ENCODE measurements at places on chromosomes 2 and 18.

GRCh38 chr2:88416016-88416663, 36.4 kb downstream of the FOXI3 start:
- no peak for DNase-seq

DNA sequence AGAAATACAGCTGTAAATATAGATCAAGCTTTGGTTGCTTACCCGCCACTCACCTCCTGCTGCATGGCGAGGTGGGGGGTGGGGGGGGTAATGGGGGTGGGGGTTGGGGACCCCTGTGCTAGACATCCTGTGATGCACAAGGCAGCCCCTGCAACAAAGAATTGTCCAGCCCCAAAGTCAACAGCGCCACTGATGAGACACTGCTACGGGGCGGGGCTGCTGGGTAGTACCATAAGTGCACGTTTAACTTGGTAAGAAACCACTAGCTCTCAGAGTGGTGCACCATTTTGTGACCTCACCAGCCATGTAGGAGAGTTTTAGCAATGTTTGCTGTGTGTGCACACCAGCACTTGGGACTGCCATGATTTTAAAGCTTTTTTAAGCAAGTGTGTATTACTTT, 40.3 kb downstream of the SNORC start:
- no peak for DNase-seq

GRCh38 chr2:121335294-121336290, 50.6 kb upstream of the TFCP2L1 start:
- no peak for DNase-seq

- DNase-seq, result no peak
Measured at GRCh38 chr18:77057006-77057395, 75.6 kb downstream of the MBP start.

GRCh38 chr2:180443888-180444287, 436.8 kb upstream of the CWC22 start:
- DNase-seq, result no peak
